Activated naive CD4-positive, alpha-beta T cell (primary cell): ENCODE measurements at places on chromosomes 2 and 18.

DNA sequence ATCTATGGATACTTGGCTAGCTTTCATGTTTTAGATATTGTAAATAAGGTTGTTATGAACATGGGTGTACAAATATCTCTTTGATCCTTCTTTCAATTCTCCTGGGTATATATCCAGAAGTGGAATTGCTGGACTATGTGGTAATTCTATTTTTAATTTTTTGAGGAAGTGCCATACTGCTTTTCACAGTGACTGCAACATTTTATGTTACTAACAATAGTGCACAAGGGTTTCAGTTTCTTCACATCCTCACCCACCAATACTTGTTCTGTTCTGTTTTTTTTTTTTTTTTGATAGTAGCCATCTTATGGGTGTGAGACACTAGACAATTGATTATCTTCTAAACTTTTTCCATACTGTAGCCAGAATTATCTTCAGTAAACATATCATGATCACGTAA, 17.3 kb upstream of the NEUROD1 start:
- no peak for DNase-seq

GRCh38 chr18:8501044-8501443, 108.2 kb upstream of the RAB12 start:
- no peak for DNase-seq

DNA sequence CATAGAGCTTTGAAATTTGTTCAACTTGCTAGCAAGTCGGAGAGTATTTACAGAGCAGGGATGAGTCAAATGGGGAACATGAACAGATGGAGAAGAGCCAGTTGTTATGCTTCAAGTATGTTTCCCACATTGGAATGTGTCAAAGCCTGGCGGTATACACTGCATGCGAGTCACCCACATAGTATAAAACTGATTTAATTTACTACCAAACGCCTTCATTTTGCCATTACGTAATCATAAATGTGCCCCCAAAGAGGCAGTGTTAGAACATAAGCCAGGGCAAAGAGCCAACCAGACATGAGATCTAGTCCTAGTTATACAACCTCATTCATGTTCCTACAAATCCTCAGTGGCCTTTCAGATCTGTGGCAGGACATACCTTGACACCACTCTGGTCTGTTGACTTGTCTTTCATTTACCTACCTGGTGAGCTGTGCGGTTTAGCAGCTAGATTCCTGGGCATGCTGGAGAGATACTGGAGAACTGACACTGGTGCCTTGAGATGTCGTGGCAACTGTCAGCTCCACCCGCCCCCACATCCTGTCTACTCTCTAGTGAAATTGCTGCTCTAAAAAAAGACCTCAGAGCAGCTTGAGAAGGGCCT, 21.7 kb upstream of the NRP2 start:
- no peak for DNase-seq

DNA sequence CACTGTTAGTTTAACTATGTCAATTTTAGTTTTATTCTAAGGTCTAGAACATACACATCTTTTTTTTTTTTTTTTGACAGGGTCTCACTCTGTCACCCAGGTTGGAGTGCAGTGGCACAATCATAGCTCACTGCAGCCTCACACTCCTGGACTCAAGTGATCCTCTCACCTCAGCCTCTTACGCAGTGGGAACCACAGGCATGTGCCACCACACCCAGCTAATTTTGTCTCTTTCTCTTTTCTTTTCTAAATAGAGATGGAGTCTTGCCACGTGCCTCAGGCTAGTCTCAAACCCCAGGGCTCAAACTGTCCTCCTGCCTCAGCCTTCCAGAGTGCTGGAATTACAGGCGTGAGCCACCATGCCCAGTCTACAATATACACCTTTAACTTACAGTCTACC, 69.5 kb upstream of the CHRNA1 start:
- no peak for DNase-seq

GRCh38 chr2:39735648-39736047, 43.4 kb downstream of the THUMPD2 start:
- DNase-seq, result no peak

DNA sequence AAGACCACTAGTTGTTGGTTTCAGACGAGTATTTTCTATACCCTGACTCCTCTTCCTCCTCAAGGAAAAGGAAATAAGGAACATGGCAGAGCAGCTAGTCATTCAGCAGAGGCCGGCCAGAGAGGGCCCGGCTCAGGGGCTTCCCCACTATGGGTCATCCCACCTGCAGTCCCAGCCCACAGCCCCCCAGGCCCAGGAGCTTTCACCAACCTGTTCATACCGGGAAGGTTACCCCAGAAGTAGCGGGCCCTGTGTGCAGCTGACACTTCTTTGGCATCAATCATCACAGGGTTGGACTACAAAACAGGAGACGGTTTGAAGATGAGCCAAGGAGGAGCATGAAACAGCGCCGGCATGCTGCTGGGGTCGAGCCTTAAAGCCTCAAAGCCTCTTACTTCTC, 70.5 kb upstream of the POMC start:
- DNase-seq, result no peak
